Psoas muscle (tissue), 8 donors: ENCODE measurements at places on chromosomes 7 and 10. TPM values are rescaled to one million over a fixed set of nuclear protein-coding genes. Genes with fewer than 3 reads are reported as not detected.

DNA sequence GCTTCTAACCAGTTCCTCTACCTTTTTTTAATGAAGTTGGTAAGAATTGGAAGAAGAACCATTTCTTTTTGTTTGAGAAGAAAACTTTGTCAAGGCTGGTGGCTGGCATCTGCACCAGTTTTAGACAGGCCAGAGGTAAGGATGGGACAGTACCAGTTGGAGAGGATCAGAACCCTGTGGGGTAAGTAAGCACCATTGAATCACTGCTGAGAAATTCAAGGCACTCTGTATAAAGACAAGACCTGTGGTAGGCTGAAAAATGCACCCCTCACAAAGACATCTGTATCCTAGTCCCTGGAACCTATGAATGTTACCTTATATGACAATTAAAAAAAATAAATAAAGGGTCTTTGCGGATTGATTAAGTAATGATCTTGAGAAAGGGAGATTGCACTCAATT is 166.7 kb upstream of the NRP1 start:
- DNase-seq: no peak

DNA sequence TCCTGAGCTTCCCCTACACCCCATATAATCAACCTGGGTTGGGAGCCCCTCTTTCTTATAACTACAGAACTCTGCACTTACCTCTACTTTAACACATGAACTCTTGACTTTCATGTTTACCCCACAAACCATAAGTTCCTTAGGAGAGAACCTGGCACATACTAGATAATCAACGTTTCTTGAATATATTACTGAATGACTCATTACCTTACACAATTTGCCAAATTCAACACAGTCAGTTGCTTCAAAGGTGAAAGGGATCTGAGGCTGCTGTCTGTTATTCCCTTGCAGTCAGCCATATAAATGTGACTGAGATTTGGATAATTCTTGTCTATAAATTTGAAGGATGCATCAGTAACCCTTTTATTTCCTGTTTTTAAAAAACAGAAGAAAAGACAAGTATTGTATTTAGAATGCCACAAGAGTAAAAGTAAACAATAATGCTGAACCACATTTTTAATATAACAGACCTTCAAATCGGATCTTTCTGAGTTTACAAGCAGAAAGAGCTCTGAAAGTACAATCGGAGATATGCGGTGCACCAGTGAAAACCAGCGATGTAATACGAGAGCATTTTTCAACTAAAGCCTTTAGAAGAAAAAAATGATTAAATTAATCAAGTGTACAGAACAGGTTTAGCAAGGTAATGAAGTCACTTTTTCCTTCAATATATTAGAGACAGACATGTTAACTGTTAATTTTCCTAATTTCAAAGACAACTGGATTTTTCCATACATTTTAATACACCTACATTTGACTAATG is 29.5 kb upstream of the LRRC17 start:
- DNase-seq: no peak

DNA sequence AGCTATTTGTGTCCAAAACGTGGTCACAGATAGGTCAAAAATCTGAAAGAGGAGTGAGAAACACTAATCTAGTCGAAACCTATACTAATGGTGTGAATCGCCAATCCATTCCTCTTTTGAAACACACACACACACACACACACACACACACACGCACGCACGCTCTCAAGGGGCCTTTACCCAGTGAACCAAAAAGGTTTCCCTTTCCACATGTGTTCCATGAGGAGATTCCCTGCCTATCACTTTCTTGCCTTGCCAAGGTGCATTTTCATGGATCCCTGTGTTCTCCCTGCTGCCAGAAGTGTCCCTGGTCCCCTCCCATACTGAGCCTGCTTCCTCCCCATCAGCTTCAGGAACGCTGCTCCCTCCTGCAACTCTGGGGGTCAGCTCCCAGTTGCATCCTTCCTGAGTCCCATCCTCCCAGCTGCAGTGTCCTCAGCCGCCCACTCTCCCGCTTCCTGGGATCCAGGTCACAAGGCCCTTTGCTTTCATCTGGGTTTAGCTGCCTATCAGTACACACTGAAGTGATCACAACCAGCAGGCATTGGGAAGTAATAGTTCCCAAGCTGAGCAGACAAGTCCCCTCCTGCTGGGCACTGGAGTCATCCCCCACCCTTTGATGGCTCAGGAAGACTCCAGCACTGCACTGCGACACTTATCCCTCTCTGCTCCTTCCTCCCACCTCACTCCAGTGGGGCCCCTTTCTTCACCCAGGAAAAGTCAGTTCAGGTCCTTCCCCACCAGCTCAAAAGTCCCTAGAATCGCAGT is 49.2 kb upstream of the KCNMA1 start:
- no peak for DNase-seq

GRCh38 chr7:110804501-110804900 is 286.4 kb upstream of the LRRN3 start:
- DNase-seq: no peak

DNA sequence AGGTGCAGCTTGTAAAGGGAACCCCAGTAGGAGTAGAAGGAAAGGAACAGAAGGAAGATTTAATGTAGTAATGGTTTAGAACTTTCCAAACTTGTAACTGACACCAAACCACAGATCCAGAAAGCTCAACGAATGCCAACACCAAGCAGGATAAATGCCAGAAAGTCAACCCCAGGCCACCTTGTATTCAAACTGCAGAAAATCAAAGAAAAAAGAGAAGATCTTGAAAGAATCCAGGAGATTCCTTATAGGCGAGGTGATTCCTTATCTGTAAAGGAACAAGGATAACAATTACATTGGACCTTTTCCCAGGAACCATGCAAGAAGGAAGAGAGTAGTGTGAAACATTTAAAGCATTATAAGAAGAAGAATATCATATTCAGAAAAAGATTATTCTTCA is 93.6 kb downstream of the NKX6-2 start:
- no peak for DNase-seq

DNA sequence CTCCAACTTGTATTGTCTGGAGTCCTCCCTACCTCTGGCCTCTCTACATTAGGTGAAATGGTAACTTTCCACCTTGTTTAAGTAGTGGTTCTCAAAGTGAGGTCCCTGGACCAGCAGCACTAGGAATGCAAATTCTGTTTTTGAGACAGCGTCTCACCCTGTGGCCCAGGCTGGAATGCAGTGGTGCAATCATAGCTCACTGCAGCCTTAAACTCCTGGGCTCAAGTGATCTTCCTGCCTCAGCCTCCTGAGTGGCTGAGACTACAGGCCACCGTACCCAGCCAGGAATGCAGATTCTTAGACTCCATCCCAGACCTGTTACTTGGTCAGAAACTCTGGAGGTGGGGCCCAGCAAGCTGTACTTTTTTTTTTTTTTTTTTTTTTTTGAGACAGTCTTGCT is 6.8 kb upstream of the TBL2 start:
- no peak for DNase-seq

GRCh38 chr10:30705101-30705624 is 75.6 kb upstream of the LYZL2 start:
- no peak for DNase-seq

PUS7 gene
- total RNA-seq: 15.0 TPM

PDE6C gene
- total RNA-seq: not detected

MYH16 gene
- total RNA-seq: not detected

GARIN1A gene
- 0.82 TPM for total RNA-seq

DNA sequence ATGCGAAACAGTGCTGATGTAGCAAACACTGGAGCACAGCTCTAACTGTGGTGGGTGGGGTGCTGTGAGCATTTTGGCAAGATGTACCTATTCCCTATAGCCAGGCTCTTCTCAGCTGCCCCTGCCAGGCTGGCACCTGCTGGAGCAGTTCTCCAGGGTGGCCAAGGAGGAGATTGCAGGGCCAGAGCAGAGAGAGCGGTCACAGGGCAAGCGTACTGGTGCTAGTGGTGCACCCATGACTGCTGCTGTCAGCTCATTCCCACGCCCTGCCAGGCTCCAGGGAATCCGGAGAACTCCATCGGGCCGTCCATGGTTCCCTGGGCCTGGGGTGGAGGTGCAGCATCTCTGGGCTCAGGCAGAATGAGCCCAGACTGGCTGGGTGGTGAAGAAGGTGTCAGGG is 2.1 kb downstream of the COL13A1 start:
- DNase-seq: no peak

IDI2 gene
- total RNA-seq: 182 TPM

PPA1 gene
- total RNA-seq: 131 TPM

ZNF33B gene
- 8.0 TPM for total RNA-seq

KIF11 gene
- total RNA-seq: 0.21 TPM

DNA sequence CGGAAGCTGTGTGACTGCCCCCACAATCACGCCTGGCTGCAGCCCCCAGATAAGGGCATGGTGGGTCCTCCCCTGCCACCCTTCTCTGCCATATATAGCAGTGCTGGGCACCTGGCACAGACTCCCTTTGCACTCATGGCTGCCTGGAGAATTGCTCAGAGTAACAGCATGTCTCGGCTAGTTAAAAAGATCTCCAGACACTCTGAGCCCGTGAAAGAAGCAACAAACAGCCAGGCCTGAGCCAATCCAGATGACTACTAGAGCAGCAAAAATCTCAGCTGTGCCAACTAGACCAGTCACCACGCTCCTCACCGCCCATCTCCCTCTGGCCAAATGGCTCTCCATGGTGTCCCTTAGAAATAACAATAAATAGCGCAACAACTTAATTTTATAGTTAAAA is 71.3 kb downstream of the PARD3 start:
- peak; percentile 80 for DNase-seq

HOXA1 gene
- 0.21 TPM for total RNA-seq

DNA sequence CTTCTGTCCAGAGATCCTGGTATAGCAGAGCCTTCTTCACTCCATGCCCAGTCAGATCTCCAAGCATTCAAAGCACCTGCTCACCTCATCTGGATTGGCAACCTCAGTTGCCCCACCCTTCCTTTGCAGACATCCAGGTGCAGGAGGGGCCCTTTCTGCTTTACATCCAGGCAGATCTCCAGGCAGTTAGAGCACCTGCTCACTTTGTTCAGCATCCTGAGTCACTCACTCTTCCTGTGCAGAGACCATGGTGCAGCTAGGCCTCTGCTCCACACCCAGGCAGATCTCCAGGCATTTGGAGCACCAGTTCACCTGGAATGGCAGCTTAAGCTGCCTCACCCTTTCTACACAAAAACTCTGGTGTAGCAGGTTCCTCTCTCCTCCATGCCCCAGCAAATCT is 153.1 kb downstream of the CDK14 start:
- DNase-seq: no peak
